ENCODE measurements at places on chromosomes 11 and 22.

DNA sequence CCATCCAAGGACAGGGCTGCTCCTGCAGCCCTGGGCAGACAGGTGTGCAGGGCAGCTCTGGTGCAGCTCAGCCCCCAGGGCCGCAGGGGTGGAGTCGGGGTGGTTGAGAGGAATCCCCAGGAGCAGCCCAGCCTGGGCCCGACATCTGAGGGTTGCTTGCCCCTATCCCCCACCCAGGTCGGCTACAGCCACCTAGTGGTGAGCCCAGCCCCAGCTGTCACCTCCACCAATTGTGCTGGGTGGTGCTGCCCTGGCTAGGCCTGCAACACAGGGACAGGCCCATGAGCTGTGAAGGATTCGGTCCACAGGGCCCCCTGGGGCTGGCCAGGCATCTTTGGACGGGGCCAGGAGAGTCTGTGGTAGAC lies 29.6 kb downstream of the RTN4R start:
- DNase-seq, result peak; percentile 82

DNA sequence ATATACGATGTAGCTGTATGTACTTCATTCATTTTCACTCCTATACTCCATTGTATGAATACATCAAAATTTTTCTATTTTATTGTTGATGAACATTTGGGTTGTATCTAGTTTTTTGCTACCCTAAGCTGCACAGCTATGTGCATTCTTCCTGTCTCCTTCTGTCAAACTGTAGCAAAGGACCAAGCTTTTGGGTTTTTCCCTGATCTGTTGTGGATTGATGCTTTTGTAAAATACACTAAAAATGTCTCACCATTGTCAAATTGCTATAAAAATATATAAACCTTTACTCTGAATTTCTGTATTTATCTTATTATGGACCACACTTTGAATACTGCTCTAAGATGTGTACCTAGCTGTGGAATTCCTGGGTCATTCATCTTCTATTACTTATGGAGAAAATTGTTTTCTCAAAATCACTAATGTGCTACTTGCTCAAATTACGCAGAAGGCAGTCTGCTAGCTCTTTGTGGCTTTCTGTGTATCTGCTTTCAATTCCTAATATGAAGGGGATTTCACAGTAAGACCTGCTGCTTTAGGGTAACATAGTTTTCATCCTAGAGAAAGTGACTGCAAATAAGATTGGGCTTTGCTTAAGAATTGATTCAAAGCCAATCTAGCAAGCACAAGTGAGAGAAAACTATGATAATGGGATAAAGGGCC lies 123.4 kb downstream of the CYP2R1 start:
- no peak for DNase-seq

- DNase-seq, result no peak
These were observed 13.9 kb downstream of the ME3 start for GRCh38 chr11:86658534-86658933.

DNA sequence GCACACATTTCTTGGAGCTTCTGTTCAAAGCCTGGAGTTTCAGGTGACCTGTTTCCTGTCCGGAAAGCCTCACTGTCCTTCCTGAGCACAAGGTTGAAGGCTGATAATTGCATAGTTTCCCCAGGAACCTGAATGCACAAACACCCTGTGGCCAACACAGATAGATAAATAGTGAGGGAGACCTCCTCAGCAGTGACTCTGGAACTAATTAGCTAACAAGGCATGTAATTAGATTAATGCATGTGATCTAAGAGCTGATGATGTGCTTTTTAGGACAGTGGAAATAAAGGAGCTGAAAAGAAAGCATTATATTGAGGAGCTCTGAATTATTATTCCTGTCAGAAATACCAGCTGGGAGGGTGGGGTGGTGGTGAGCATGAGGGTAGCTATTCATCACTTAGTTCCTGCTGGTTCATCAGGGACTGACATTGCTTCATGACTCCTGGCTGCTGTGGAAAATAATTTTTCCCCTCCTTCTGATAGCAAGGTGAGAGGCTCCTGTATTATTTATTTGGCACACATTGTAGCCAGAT lies 101.1 kb downstream of the NELL1 start:
- no peak for DNase-seq

DNA sequence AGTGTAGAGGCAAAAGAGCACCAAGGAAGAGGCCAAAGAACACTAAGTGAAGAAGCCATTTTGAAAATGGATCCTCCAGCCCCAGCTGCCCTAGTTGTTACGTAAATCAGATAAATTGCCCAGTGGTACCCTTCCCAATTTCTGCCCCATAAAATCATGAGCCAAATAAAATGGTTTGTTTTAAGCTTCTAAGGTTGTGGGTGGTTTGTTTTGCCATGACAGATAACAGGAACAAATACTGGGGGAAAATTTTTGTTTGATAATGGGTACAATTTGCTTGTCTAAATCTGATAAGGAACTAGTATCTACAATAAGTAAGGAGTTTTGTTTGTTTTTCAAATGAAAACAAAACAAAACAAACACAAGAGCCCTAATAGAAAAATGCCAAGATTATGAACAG lies 30.6 kb upstream of the HSD17B12 start:
- DNase-seq, result no peak

Measured in ecto neural progenitor cell (in vitro differentiated cells).